ENCODE measurements at places on chromosomes 2 and 18.

DNA sequence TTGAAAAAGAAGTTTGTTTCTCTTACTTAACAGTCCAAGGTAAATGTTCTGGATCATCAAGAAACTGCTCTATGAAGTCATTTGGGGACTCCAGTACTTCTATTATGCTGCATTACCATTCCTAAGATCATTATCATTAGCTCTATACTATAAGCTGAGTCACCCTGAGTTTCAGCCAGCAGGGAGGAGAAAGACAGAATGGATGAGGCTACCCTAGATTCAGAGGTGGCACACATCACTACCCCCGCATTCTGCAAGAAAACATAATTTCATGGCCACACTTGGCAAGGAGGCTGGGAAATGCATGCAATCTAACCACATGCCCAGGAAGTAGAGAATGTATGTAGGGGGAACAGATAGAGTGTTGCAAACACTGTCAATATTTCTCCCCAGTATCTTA, 16.6 kb upstream of the LNPK start:
- no peaks in the 10 kb centered on the region for H3K36me3 ChIP-seq
- DNase-seq = no peak
- no peaks in the 10 kb centered on the region for H3K4me1 ChIP-seq
- H3K4me3 ChIP-seq = no peak overlapping the region
- H3K27ac ChIP-seq = no peak overlapping the region
- H3K27me3 ChIP-seq = no peaks in the 10 kb centered on the region

DNA sequence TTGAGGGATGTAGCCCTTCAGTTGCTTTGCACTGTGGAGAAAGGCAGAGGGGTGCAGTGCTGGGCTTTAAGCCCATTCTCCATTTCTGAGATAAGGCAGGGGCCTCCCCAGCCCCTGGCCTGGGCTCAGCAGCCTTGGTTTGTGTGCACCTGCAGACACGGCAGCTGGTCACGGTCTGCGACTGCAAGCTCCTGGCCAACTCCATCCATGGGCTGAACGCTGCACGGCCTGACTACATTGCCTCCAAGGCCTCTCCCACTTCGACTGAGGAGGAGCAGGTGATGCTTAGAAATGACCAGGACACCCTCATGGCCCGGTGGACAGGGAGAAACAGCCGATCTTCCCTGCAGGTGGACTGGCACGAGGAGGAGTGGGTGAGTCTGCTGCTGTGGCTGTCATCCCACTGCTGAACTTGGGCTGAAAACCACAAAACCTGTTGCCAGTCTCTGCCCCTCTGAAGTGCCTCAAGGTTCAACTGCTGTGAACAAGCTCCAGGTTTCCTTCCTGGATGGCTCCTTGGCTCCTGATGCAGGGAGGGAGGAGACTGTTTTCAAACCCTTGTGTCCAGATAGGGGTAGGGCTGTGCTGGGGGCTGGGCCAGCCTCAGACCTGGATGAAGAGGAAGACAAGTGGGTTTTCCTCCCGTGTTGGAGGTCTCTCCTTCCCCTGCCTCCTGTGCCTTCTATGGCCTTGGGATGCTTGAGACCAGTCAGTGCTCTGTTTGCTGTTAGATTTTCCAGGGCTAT, 54.0 kb downstream of the COA5 start:
- no peaks in the 10 kb centered on the region for H3K4me1 ChIP-seq
- H3K36me3 ChIP-seq = peaks cover 19% of the 10 kb centered on the region
- DNase-seq = no peak
- no peaks in the 10 kb centered on the region for H3K27me3 ChIP-seq
- H3K27ac ChIP-seq = no peak overlapping the region
- H3K4me3 ChIP-seq = no peak overlapping the region

- no peak overlapping the region for H3K27ac ChIP-seq
- DNase-seq = no peak
- H3K4me1 ChIP-seq = peaks cover 2% of the 10 kb centered on the region
- H3K36me3 ChIP-seq = no peaks in the 10 kb centered on the region
Observed at GRCh38 chr18:54089749-54090459, 134.6 kb downstream of the MBD2 start.

DNA sequence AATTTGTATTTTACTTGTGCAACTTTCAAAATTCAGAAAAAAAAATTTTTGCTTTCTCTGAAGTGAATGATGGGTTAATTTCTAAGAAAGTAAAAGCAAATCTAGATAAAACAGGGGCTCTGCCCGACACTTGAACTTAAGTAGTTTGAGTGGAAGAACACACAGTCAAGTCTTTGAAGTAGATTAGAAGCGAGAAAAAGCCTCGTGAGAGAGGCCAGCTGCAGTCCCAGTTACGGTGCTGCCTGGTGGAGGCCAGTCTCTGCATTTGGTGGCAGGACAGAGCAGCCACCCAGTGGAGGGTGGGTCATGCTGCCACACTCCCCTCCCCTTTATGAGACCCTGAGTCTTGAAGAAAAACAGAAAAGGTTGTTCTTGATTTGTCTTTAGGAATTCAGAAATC, 81.8 kb downstream of the INPP5D start:
- no peak for DNase-seq
- no peaks in the 10 kb centered on the region for H3K36me3 ChIP-seq
- H3K27me3 ChIP-seq = no peaks in the 10 kb centered on the region
- no peak overlapping the region for H3K4me3 ChIP-seq

- H3K36me3 ChIP-seq = peaks cover 88% of the 10 kb centered on the region
- H3K27ac ChIP-seq = no peak overlapping the region
- H3K4me1 ChIP-seq = peaks cover 1% of the 10 kb centered on the region
Observed at GRCh38 chr2:186515376-186515775, 29.3 kb downstream of the ZC3H15 start.

DNA sequence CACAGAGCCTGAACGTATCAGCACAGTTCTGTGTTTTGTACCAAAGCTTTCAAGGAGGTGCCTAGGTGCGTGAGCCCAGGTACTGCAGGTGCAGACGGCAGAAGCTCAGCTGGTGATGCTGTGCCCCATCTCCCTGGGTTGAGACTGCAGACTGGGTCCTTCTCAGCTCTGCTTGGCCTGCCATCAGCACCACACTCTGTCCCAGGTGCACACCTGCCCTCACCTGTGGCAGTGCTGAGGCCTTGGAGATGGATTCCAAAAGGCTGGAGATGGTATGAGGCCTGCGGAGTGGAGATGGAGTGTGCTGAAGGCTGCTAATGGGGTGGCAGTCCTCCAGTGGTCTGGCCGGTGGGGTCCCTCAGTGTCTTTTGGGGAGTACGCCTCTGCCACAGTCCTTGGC, 9.3 kb downstream of the LDLRAD4 start:
- no peaks in the 10 kb centered on the region for H3K4me1 ChIP-seq
- H3K4me3 ChIP-seq = peak overlapping the region; percentile 22
- no peaks in the 10 kb centered on the region for H3K36me3 ChIP-seq
- H3K27ac ChIP-seq = no peak overlapping the region
- H3K27me3 ChIP-seq = no peaks in the 10 kb centered on the region
- no peak for DNase-seq

DNA sequence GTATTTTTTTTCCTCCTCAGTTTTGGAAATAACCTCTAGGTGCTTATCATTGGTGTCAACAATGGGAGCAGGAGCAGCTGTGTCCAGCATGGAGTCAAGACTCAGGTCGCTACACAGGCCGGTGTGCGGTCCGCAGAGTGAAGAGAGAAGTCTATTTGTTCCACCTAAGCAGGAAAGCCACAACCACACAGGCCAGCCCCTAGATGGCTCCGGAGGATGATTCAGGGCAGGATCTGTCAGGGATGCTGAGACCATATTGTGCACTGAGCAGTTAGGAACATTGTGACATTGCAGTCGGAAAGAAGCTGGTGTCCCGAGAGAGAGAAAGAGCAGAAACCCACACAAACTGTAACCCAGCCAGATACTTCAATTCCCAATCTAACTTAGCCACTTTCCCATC, 136.9 kb downstream of the GAREM1 start:
- no peak overlapping the region for H3K27ac ChIP-seq
- H3K4me3 ChIP-seq = no peak overlapping the region
- peaks cover 10% of the 10 kb centered on the region for H3K4me1 ChIP-seq
- no peaks in the 10 kb centered on the region for H3K36me3 ChIP-seq
- no peaks in the 10 kb centered on the region for H3K27me3 ChIP-seq
- no peak for DNase-seq

- no peaks in the 10 kb centered on the region for H3K4me1 ChIP-seq
- H3K4me3 ChIP-seq = peak overlapping the region; percentile 73
- H3K27me3 ChIP-seq = peaks cover 99% of the 10 kb centered on the region
- H3K27ac ChIP-seq = no peak overlapping the region
- no peak for DNase-seq
Observed at GRCh38 chr18:22169889-22170420, 566 bp downstream of the GATA6 start.

DNA sequence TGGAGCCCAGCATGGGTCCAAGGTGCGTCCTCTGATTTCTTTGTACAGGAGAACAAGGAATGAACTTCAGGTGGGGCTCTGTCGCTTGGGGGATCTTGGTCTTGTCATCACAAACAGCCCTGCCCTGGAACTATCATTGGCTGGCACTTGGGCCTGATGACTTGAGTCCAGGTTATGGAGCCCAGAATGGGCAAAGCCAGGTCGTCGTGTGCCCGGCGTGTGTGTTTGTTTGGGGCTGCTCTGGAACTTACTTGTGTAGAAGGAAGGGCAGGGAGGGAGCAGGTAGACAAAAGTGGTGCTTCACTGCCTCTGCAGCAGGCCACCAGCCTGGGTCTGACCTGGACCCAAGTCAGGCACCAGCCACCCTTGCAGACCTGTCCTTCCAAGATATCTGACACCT, 306.3 kb upstream of the HS6ST1 start:
- no peak for DNase-seq
- H3K4me3 ChIP-seq = no peak overlapping the region
- no peak overlapping the region for H3K27ac ChIP-seq

DNA sequence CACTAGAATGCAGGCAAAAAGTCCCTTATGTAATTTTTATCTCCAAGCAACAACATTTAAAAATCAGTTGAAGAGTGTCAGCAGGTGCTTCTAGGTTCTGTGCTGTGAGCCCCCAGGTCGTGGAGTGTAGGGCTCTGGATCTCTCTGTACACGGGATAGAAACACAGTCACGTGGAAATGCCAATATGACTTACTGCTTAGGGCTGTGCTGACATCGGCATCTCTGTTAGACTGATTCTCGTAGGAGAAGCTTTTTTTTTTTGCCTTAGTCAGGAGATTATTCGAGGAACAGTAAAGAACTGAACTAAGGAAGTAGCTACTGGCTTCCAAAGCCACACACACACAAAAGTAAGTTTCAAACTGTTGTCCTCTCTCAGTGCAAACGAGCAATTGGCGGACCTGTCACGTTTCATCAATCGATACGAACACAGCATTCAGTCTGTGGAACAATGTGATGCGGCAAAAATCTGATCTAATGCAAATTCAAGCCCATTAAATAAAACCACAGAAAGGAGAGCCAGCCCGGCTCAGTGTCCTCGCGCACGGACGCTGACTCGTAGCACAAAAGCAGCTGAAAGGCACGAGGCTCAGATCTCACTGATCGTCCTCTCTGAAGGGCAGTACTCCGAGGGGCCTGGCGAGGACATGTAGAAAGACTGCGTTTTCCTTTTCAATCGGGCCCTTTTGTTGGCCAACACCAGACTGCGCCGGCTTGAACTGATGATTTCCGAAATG, 41.5 kb downstream of the PRELID3A start:
- DNase-seq = no peak
- H3K27me3 ChIP-seq = no peaks in the 10 kb centered on the region
- no peak overlapping the region for H3K27ac ChIP-seq
- no peak overlapping the region for H3K4me3 ChIP-seq

GRCh38 chr2:217415316-217415715, 555.5 kb upstream of the TNP1 start:
- no peak overlapping the region for H3K27ac ChIP-seq
- no peak overlapping the region for H3K4me3 ChIP-seq
- no peaks in the 10 kb centered on the region for H3K27me3 ChIP-seq
- DNase-seq = no peak

- no peaks in the 10 kb centered on the region for H3K36me3 ChIP-seq
- H3K27me3 ChIP-seq = peaks cover 28% of the 10 kb centered on the region
Observed at GRCh38 chr2:172394002-172394401, 33.4 kb upstream of the ITGA6 start.

GRCh38 chr2:54866868-54867267, 143.4 kb downstream of the EML6 start:
- H3K27ac ChIP-seq = no peak overlapping the region
- no peaks in the 10 kb centered on the region for H3K36me3 ChIP-seq
- no peak for DNase-seq
- no peaks in the 10 kb centered on the region for H3K27me3 ChIP-seq

DNA sequence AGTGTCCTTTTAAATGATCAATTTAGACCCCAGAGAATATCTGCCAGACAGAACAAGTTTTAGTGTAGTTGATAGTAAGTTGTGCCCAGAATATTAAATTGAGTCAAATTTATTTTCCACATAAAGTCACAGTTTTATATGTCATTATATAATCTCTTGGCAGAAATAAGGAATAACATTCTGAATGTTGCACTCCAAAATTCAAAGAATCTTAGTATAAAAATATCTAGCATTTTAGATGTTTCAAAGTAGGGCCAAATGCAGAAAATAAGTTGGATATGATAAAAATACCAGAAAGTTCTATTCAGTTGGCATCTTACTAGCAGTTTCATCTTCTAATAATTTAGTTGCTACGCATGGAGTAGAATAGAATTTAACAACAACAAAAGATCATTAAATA, 33.5 kb downstream of the SCN1A start:
- H3K27ac ChIP-seq = no peak overlapping the region
- no peaks in the 10 kb centered on the region for H3K36me3 ChIP-seq
- no peak overlapping the region for H3K4me3 ChIP-seq
- no peaks in the 10 kb centered on the region for H3K4me1 ChIP-seq
- no peaks in the 10 kb centered on the region for H3K27me3 ChIP-seq
- DNase-seq = no peak

DNA sequence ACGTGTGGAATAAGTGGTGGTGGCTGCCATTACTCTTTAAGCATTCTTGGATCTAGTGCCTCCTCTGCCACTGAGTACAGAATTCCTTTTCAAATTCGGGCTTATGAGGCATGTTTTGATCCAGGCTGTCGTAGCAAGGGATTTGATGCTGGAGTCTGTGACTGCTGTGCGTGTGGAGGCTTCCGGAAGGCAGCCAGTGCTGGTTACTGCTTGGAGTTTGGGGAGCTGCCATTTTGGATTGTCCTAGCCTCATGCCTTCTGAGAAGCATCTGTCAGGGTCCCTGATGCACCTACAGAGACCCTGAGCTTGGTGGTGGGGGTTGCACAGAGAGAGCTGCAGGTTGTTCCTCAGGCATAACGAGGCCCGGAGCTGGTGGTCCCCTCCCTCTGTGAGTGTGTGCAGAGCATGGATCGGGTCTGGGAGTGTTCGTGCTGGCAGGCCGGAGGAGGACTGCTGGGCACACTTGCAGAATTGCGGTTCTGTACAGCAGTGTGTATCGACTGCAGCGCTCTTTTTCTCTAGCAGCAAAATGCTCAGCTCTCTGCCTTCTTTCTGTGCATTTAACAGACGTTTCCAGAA, 7.7 kb downstream of the HPCAL1 start:
- no peaks in the 10 kb centered on the region for H3K4me1 ChIP-seq
- peaks cover 2% of the 10 kb centered on the region for H3K36me3 ChIP-seq
- peaks cover 9% of the 10 kb centered on the region for H3K27me3 ChIP-seq
- H3K27ac ChIP-seq = no peak overlapping the region
- H3K4me3 ChIP-seq = no peak overlapping the region
- no peak for DNase-seq

All from neuronal stem cell (in vitro differentiated cells).